ENCODE measurements at places on chromosomes 7 and 10.

- no peak for DNase-seq
These were observed 84.1 kb upstream of the LRRC18 start for GRCh38 chr10:49023752-49024151.

DNA sequence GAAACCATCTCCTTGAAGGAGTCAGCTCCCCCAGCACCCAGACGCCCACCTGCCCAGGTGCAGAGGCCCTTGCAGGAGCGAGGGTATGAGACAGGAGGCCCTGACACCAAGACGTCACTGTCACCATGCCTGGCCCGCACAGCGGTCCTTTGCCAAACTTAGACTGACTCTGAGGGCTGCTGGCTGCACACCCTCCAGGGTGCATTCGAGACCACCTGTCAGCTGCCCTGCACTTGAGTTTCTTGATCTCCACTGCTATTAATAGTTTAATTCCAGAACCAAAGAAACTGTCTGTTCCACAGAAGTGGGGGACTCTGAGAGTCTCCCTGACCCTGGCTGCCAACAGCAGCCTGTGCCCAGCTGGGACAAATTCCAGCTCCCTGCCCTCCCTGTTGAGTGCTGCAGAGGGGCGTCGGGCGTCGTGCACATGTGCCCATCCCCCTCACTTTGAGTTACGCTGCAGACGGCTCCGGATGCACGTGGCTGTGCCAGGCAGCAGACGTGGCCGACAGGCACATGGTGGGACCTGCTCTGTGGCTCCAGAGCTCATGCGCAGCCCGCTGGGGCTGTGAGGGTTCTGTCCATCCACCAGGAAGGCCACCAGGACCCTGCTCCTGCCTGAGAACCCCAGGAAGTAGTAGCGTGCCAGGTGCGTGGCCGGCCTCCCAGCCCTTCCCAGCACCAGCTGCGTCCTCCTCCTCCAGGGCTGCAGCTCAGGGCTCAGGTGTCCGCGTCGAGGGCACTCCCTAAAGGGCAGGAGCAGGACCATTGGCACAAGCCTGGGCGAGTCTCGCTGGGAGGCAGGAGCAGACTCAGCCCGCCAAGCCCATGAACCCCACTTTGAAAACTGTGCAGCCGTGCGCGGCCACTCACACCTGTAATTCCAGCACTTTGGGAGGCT lies 24.8 kb downstream of the ELFN1 start:
- DNase-seq, result peak; percentile 70

- no peak for DNase-seq
These were observed 2.4 kb downstream of the ABLIM1 start for GRCh38 chr10:114655671-114656070.

GRCh38 chr7:88254721-88255424 lies 35.0 kb upstream of the SRI start:
- DNase-seq, result no peak

GRCh38 chr7:155344270-155344617 lies 46.6 kb downstream of the INSIG1 start:
- DNase-seq, result no peak

- no peak for DNase-seq
These were observed 176.1 kb upstream of the KLF14 start for GRCh38 chr7:130909881-130910672.

- peak; percentile 85 for DNase-seq
These were observed at the start of gene PAOX for GRCh38 chr10:133379152-133379800. Gene PAOX (plus strand): TSS chr10:133379262. CDS start chr10:133379317, 55 bp downstream.

- no peak for DNase-seq
These were observed 9.5 kb upstream of the C10orf95 start for GRCh38 chr10:102460836-102461186.

GRCh38 chr10:7357193-7357592 lies 53.6 kb downstream of the SFMBT2 start:
- DNase-seq, result no peak

- no peak for DNase-seq
These were observed 30.4 kb upstream of the TARP start for GRCh38 chr7:38303866-38304265.

DNA sequence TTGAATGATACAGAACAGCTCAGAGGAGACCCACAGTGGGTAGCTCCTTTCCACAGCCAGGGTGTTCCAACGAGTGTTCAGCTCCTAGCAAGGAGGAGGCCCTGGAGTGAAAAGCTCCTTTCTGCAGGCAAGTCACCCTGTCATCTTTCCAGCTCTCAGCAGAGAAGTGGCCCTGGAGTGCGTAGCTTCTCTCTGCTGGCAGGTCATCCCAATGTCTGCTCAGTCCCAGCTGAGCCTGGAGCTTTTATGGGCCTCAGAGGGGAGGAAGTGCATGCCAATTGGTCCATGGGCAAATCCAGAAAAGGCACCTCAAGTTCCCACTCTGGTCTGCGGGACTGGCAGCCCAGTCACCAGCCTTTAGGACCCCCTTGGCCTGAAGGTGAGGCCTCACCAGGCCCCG lies 30.8 kb upstream of the ZMYND11 start:
- no peak for DNase-seq

GRCh38 chr7:37285706-37286453 lies 162.8 kb downstream of the ELMO1 start:
- no peak for DNase-seq

GRCh38 chr10:13773043-13773442 lies 186.3 kb downstream of the PRPF18 start:
- DNase-seq, result no peak

All from suprapubic skin (tissue), 4 donors.